ENCODE measurements at places on chromosomes 7 and 10.

DNA sequence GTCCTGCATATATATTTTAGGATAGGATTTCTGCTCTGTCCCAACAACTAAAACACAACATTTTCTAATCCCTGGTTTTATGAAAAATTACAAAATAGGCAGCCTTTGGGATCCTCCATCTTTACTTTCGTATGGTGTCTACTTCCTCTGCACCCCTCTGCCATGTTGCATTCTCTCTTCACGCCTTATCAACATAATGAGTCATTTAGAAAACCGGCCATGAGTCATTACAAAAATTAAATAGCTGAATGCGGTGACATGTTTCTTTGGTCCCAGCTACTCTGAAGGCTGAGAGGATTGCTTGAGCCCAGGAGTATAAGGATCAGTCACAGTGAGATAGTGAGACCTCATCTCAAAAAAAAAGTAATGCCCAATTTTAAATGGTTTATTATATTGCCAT lies 148.1 kb upstream of the CELF2 start:
- DNase-seq: no peak

DNA sequence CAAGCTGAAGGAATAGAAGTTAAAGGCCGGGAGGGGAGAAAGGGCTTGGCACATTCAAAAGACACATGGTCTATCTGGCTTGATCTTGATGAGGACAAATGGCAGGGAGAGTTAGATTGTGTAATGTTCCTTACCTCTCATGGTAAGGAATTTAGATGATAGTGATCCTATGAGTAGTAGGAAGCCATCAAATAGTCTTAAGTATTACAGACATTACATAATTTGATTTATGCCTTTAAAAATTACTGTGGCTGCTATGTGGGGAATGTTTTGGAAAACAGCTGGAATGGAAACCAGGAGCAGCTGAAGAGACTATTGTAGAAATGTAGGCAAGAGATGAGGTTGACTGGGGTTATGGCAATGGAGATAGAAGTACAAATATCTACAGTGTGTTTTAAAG lies 351.3 kb upstream of the BMPER start:
- DNase-seq: no peak

GRCh38 chr7:7263297-7264230 lies 81.2 kb downstream of the C1GALT1 start:
- no peak for DNase-seq

DNA sequence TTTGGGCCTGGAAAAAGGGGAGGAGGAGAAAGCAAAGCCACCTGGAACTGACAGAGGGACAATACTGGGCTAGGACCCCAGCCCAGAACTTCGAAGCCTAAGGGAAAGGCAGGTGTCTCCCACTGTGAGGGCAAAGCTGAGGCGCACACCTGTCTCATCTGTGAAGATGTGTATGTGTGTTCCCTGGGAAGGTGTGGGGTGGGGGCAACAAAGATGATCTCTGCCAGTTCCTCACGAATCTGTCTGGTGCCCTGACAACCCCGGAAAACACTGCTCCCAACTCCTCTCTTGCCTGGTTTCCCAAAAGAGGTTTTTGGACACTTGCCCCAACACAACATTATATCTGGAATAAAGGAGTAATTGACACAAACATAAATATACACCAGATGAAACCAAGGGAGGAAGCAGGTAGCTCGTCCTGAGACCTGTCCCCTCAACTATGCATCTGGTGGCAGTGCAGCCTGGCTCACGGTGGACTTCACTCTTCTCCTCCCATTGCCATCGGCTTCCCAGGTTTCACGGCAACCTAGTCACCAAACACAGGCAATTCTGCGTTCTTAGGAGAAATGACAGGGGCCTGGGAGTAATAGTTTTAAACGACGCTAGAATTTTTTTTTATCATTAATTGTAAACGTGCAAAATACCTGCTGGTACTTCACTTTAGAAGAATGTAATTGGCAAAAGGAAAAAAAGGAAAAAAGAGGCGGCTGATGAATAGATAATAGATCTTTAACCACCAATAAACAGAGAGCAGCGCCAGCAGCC lies 1.7 kb upstream of the EMX2 start:
- DNase-seq: no peak

DNA sequence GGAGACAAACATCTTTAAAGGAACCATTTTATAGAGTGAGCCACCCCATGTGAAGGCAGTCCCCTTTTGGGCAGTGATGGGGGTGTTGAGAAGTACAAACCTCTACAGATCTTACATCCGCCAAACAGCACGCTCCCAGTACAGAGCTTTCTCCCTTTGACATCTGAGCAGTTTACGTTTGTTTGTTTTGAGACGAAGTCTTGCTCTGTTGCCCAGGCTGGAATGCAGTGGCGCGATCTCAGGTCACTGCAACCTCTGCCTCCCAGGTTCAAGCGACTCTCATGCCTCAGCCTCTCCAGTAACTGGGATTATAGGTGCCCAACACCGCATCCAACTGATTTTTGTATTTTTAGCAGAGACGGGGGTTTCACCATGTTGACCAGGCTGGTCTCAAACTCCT lies 128.9 kb downstream of the CCDC3 start:
- DNase-seq: no peak

DNA sequence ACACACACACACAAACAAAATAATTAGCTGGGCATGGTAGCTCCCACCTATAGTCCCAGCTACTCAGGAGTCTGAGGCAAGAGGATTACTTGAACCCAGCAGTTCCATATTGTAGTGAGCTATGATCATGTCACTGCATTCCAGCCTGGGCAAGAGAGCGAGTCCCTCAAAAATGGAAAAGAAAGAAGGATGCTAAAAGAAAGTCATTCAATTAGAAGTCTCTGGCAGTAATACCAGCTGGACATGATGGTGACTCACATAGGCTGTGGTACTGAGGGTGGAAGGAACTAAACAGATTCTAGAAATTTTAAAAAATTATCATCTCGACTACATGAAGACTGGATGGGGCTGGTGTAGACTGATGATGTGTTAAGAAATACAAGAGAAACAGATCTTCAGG lies 385.3 kb downstream of the ETV1 start:
- DNase-seq: no peak

DNA sequence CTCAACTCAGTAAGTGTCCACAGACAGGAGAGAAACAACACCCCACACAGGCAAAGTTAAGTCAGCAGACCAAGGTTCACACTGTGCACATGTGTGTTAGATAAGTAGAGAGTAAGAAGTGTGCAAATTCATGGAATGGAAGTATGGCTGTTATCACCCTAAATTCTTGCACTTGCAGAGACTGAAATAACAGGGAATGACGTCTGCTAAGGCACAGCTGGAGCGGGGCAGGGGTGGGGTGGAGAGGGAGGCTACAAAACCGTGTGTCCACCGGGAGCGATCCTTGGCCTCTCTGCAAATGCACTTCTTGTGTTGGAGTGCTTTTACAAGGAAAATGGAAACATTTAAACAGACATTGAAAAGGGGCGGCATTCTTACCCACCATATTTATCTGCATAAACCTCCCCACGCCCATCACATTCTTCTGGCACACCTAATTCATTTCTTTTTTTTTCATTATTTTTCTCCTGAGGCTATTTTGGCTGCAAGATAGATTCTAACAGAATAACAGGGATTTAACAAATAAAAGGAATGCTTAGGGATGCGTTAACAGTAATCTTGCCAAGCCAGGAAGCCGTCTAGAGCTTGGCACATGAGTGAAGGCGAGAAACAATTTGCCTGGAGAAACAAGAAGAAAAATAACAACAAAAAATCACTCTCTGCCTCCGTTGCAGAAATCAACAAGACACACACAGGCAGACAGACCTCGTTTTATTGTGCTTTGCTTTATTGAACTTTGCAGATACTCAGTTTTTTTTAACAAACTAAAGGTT lies 30.1 kb downstream of the TNS3 start:
- no peak for DNase-seq

DNA sequence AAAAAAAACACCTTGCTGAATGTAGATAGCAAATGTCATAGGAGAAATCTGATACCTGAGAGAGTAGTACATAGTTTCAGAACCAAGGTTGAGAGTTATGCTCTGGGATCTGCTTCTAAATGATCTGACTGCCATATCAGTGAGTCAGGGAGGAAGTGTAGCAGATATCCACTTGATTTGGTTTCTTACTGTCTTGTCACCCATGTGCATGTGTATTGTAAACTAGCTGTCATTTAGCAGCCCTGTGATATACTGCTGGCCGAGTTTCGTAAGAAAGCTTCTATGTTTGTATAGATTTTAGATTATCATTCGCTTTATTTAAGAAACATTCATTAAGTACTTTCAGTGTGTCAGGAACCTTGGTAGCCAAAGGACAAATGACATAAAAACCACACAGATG lies 42.0 kb downstream of the SP4 start:
- DNase-seq: no peak

DNA sequence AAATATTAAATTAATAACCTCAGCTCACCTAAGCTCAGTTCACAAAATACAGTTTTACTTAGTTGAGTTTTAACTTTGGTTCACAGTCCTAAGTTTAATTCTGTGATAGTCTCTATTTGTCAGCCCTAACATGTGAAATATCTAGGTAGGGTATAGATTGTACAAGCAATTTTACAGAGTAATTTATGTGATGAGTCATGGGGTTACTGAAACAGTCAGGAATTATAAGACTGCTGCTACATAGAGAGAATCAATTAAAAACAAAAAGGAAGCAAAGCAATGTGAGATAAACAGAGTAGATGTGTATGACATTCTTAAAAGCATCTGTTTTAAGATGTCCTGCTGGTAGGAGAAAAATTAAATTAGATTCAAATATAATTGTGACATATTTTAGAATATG lies 1018.2 kb upstream of the KCND2 start:
- DNase-seq: no peak

GRCh38 chr7:107659666-107660065 lies 962 bp upstream of the SLC26A4 start:
- no peak for DNase-seq

DNA sequence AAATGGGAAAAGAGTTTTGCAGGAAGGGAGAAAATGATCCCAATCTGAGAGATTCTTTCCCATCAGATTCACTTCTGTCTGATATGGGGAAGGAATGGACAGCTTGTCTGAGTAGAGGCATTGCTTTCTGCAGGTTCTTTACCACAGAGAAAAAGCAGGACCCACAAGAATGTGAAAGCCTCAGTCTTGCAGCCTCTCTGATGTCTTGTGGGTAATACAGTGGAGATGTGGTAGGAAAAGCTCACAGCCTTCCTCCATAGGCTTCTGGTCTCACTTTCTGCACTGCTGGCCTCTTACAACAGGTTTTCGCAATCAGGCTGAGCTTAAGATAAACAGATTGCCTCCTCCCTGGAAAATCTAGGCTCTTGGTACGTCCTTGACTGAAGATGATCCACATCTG lies 551 bp downstream of the IFIT1 start:
- DNase-seq: no peak

DNA sequence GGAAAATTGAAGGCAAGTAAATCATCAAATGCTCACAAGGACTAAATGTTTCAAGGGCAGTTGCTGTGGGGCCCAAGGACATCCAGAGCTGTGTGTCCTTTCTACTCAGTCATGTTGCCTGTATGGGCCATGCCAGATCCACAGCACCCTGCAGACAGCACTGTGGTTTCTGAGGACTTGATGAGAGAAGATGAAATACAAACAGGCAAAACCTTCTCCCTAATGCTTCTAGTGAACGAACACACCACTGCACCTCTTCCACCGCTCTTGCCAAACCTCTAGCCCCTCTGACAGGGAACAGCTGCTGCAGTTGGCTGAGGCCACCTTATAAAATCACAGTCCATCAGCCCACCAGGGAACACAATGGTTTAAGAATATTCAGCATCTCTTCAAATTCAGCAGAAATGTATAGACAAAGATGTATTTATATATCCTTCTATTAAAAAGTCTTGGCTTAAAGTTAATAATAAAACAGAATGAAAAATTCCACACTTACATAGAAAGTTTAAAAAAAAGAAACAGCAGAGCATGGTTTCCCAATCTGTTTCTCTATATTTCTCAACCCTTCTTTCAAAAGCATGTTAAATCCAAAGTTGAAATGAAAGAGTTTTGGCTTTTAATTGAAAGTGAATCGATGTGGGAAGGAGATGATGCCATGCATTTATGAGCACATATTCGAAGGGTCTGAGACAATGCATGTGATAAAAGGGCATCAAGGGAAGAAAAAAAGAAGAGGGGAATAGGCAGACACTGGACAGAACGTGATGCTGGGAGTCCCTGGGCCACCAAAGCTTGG lies 14.0 kb downstream of the CYP3A7 start:
- no peak for DNase-seq

DNA sequence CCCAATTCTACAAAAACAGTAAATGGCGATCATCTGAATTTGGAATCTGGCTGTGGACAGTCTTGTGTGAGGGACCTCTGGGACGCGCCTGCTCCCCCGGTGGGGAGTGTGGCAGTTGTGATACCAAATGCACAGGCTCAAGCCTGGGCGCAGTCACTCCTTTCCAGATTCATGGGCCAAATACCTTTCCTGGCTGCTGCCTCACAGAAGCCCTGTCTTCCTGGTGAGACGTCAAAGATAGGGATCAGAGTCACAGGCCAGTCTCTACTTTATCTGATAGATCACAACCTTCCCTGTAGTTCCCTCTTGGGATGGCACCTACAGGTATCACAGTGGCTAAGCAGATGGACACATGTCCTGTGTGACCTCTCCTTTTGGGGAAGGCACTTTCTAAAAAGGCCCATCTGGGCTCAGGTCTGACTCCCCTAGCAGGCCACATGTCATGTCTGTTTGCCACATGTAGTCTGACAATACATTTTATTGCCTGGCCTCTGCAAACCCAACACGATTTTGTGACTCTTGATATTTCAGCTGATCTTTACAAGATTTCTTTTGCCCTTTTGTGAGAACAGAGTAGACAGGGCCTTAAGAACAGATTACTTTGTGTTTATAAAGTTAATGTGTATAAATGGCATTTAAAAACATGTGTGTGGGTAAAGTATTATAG lies 150.1 kb downstream of the SNX10 start:
- no peak for DNase-seq

- no peak for DNase-seq
Measured at GRCh38 chr10:121886997-121887622, 40.7 kb downstream of the ATE1 start.

DNA sequence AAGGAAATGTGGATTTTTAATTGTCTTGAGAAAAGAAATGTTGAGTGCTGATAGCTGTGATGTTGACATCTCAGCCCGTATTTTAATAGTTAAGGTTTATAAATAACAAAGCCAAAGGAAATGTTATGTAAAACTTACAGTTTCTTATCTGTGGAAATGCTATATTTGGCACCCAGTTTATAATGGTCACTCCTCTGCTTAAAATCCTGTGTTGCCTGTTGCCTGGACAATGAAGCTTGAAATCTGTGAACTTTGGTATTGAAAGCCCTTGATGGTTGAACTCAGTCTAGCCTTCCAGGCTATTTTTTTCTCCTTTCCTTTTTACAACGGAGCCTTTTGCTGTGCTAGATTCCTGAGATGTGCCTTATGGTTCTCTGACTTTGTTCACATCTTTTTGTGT lies 46.5 kb downstream of the MCU start:
- DNase-seq: no peak

- no peak for DNase-seq
Measured at GRCh38 chr10:64505501-64505900, 984.3 kb downstream of the REEP3 start.

DNA sequence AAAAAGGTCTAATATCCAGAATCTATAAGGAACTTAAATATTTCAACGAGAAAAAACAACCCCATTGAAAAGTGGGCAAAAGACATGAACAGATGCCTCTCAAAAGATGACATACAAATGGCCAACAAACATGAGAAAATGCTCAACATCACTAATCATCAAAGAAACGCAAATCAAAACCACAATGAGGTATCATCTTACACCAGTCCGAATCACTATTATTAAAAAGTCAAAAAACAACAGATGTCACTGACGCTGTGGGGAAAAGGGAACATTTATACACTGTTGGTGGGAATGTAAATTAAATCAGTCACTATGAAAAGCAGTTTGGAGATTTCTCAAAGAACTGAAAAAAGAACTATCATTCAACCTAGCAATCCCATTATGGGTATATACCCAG lies 6.0 kb downstream of the VWDE start:
- no peak for DNase-seq

Data from stimulated activated CD8-positive, alpha-beta memory T cell treated with anti-CD3 and anti-CD28 coated beads, Interleukin-12 subunit alpha, Interleukin-12 subunit beta, amount 100 ng/mL, for 4 hours (primary cell).